ENCODE measurements at places on chromosomes 1 and 21. TPM values are rescaled to one million over a fixed set of nuclear protein-coding genes. Genes with fewer than 3 reads are reported as not detected.

- no peak for DNase-seq
Observed at GRCh38 chr1:181905944-181906597, 155.4 kb downstream of the ZNF648 start.

GRCh38 chr21:39313042-39313570 lies 326 bp downstream of the BRWD1 start:
- no peak for DNase-seq

Gene TSNAX
- total RNA-seq: 63.8 TPM

Gene RAVER2
- total RNA-seq: 22.9 TPM
